ENCODE measurements at places on chromosomes 1 and 21. TPM values are rescaled to one million over a fixed set of nuclear protein-coding genes. Genes with fewer than 3 reads are reported as not detected.

Gene TRIM58
- 0.88 TPM for total RNA-seq

Gene KCNE2
- total RNA-seq = not detected

Gene JTB
- total RNA-seq = 201 TPM

Gene FAF1
- 55.4 TPM for total RNA-seq

Gene DNALI1
- 3.6 TPM for total RNA-seq

Data from subcutaneous adipose tissue (tissue), 4 donors.